Cardiac fibroblast (primary cell): ENCODE measurements at places on chromosomes 13 and 19.

DNA sequence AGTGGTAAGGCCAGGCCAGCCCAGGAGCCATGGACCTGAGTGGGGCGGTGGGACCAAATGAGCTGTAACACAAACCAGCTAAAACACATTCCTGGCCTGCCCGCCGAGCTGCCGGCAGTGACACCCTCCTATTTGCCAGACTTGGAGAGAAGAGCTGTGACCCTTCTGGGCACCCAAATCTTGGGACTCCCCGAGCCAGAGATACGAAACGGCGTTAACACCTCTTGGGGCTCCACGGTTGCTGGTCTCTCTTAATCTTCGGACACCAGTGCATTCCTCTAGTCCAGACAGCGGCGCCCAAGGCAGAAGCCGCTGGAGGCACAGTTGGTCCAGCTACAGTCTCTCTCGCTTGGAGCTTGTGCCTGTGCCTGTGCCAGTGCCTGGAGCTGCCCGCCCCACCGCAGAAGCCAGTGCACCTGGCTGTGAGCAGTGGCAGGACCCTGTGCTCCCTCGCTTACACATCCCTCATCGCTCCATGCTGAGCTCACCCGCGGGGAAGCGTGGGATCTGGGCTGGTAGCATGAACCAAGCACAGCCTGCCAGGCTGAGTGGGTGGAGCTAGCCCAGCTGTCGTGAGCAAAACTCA, 147.2 kb upstream of the KLHL1 start:
- no peak for DNase-seq

GRCh38 chr13:70755456-70755855, 647.2 kb upstream of the KLHL1 start:
- DNase-seq = no peak

DNA sequence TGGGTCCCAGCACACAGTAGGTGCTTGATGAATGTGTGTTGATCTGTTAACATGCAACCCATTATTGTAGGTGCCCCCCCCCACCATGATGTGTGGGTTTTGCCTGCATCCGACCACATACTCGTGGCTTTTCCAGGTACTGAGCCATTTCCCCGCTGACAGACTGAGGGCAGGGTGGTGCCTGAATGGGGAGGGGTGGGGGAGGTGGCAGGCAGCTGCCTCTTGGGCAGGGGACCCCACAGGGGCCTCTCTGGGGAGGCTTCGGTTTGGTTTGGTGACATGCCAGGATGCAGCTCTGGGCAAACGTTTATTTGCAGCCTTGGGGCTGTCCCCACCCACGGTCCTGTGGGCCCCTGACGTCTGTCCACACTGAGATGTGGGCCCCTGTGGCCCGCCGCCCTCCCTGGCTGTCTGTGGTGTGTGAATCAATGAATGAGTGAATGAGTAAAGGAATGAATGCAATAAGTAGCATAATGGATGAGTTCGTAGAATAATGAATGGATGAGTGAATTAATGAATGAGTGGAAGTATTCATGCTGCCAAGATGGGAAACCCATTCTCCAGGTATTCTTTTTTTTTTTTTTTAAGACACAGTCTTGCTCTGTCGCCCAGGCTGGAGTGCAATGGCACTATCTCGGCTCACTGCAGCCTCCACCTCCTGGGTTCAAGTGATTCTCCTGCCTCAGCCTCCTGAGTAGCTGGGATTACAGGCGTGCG, 9.0 kb upstream of the JUND start:
- DNase-seq = no peak

GRCh38 chr19:41323430-41324125, 13.6 kb downstream of the CCDC97 start:
- DNase-seq = peak; percentile 95

- DNase-seq = no peak
Measured at GRCh38 chr13:51453959-51454703, 1.3 kb upstream of the INTS6 start.
